ENCODE measurements at places on chromosomes 5 and 9. TPM values are rescaled to one million over a fixed set of nuclear protein-coding genes. Genes with fewer than 3 reads are reported as not detected.

DNAI1 gene
- not detected for total RNA-seq

DND1 gene
- 0.76 TPM for total RNA-seq

INSYN2B gene
- not detected for total RNA-seq

ARHGEF39 gene
- total RNA-seq, result 1.6 TPM

KIF4B gene
- under 0.01 TPM for total RNA-seq

TAF11L12 gene
- total RNA-seq, result not detected

All from placental epithelial cell (primary cell).